ENCODE measurements at places on chromosomes 12 and 14.
A peak's percentile ranks its signal among the peaks of the same experiment; 100 is the strongest.

- DNase-seq: no peak
These were observed 257.9 kb upstream of the FOXN3 start for GRCh38 chr14:89674936-89675335.

DNA sequence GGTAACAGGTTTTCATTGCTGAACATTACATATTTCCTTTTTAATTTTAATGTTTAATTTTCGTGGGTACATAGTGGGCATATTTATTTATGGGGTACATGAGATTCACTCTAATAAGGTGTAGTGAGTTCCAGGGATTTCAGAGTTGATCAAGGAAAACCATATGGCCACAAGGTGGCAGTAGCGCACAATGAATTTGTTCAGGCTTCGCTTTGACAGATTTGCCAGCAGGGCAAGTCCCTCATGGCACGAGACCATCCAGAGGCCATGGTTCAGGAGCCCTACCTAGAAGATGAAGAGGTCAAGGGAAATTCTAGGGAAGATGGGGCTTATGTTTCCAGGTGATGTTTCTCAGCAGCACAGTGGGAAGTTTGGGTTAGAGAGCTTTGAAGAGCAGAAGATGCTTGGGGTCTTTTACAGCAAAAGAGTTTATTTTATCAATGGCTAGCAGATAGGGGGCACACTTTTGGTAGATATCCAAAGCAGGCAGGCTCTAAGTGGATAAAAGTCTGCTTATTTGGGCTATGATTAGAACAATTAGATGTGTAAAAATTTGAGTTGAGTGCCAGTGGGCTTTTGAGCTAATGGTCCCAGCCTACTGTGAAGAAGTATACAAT, 1004.4 kb downstream of the AACS start:
- no peak for DNase-seq

DNA sequence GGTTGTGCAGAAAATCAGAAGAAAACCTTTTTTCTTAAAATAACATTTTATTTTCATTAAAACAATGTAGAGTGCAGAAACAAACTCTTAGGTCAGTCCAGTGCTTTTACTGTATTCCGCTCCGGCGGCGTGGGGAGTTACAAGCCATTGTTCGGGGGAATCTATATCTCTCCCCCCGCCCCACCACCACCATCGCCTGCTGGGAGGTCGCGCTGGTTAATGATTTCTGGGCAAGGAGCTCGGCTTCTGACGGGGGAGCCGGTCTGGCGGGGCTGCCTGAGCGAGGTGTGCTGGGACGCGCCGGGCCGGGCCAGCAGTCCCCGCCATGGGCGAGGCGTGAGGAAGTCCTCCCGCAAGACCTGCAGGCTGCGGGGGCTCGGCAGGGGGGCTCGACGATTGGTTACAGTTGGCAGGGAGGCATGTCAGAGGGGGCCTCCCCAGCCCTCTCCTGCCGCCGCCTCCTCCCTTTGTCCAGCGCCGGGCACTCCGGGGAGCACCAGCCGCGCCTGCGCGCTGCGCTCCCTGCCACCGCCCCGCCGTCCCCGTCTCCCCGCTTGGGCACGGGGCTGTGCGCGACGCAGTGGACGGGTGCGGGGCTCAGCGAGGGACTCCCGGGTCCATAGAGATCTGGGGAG, 1.0 kb upstream of the DUSP6 start:
- peak; percentile 11 for DNase-seq

GRCh38 chr12:12533238-12533829, 29.3 kb downstream of the DUSP16 start:
- no peak for DNase-seq

DNA sequence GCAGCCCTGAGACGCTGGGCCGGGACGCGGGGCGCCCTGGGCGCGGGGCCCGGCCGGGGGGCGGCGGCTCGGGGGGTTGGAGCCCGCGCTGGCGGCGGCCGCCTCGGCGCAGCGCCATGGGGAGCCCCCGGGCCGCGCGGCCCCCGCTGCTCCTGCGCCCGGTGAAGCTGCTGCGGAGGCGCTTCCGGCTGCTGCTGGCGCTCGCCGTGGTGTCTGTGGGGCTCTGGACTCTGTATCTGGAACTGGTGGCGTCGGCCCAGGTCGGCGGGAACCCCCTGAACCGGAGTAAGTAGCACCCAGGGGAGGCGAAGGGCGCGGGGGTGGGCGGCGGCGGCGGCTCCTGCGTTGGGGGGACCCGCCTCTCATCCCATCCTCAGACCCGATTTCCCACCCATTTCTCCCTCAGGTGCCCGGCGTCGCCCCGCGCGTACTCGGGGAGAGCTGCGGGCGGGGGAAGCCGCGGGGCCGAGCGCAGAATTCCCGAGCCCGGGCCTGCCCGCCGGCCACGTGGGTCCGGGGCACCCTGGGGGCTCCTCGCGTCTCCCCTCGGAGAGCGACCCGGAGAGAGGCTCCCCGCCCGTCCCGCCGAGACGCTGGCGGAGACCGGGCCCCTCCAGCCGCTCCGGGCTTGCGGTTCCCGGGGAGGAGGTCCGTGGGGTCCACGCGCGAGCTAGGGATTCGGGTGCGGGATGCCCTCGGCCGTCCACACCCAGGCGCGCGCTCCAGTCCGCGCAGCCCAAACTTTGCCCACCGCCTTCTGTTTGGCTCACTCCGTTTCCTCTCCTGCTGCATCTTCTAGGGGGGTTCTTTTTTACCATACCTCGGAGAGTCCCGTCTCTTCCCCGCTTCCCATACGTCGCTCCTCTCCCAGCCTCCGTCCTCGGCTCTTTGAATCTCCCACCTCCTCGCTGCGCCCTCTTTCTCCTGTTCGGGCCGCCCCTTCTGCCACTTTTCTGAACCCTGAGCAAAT, 807 bp downstream of the B4GALNT3 start:
- peak; percentile 12 for DNase-seq

DNA sequence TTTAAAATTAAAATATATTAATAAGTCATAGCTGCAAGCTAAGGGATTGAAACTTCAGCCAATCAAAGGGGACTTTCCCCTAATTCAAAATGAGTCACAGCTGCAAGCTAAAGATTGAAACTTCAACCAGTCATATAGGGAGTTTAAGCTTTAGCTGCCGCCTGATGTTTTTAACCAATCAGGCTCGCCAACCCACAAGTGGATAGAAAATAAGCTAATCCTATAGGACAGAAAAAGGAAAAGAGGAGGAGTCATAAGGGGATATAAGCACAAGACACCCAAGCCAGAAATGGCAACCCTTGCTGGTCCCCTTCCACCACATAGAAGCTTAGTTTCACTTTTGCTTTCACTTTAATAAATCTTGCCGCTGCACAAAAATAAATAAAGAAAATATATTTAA, 1154.6 kb downstream of the GALC start:
- DNase-seq: no peak

DNA sequence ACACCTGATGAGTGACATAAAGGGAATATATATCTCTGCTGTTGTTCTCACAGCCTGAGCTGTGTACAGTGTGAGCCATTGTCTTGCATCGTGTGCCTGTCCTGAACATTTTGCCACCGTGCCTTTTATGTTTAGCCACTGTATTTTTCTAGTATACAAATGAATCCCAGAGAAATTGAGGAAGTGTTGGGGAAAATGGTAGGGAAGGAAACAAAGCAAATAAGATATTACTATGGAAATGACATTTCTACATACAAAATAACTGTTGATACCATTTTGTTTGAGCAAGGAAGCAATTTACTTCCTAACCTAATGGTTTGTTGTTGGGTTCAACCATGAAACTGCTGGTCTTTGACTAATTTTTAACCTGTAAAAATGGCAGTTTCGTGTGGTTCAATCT, 5.5 kb downstream of the PSMA6 start:
- no peak for DNase-seq

DNA sequence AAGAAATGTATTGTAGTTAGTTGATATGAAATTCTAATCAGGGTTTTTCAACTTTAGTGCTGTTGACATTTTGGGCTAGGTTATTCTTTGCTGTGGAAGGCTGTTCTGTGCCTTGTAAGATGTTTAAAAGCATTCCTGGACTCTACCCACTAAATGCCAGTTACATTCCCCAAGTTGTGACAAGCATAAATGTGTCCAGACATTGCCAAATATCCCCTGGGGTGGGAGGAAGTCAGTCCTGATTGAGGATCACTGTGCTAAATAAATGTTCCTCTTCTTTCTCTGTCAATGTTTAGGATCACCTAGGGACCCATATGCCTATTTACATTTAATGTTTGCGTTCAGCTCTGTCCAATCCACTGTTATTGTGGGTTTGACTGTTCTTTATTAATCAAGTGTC, 268.3 kb downstream of the TMTC2 start:
- DNase-seq: no peak

GRCh38 chr14:38208618-38209562, 1.2 kb downstream of the SSTR1 start:
- no peak for DNase-seq

GRCh38 chr14:29016050-29016900, 249.7 kb downstream of the FOXG1 start:
- DNase-seq: no peak

DNA sequence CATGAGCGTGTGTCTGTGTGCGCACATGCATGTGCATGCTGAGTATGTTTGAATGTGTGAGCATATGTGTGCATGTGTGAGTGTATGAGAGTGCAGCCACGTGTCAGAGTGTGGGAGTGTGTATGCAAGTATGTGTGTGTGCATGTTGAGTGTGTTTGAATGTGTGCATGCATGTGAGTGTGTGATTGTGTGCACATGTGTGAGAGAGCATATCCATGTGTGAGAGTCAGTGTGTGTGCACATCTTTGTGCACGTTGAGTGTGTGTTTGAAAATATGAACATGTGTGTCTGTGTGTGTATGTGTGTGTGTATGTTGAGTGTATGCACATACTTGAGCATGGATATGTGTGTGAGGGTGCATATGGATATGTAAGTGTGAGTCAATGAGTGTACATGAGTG, 730.8 kb downstream of the VRK1 start:
- DNase-seq: no peak

DNA sequence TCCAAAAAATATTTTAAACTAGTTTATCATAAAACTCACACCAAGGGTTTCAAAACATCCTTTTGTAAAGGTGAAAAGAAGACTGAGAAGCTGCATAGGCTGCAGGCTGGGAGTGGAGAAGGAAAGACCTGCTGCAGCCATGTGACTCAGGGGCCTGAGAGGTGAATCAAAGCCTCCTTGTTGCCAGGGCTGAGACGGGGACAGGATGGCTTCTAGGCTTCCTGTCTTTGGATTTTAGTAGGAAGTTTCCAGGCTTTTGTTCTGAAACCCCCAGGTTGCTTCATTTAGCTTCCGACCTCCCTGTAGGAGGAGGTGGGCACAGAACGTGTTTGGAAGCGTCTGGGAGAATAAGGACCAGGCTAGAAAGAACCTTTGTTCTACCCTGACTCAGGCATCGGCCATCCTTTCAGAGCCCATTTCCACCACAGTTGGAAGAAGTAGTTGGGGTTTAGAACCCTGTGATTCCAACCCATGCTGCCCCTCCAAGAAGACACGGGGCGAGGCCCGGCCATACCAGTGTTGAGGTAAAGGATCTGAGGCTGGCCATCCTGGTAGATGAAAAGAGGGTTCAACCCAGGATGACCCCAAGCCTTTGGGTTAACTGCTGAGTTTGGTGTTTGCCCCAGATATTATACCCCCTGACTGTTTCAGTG, 122.4 kb downstream of the SLC25A47 start:
- DNase-seq: no peak

DNA sequence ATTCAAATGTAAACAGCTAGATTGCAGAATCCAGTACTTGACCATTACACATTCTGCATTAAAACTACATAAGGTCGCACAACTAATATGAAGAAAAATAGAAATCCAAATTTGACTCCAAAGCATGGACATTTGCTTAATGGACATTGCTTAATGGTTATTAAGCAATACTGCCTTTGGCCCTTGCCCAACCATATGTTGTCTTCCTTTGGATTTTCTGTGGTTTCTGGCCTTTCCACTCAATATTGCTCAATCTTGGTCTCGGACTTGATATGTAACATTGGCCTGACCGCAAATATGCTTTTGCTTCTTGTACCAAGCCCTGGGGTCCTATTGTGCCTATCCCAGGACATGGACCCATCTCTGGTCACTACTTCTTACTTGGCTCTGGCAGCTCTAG, 67.2 kb downstream of the PTPRR start:
- no peak for DNase-seq

DNA sequence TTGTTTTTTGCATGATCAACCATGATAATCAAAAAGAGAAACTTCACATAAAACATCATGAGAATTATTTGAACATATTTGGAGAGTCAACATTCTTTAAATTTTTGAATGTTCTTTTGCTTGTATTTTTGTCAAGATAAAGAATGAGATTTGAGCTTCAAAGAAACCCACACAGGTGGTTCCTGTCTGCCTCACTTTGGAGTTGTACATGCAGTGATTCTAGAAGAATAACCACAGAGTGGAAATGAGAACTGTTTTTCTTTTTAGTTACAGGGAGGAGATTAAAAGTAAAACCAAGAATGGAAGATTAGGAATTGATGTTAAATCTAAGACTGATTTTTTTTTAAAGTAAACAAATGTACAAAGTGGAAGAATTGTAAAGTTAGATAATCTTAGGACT, 2.3 kb upstream of the ZNF705A start:
- no peak for DNase-seq

- no peak for DNase-seq
These were observed 150.2 kb upstream of the CLEC14A start for GRCh38 chr14:38405851-38406635.

GRCh38 chr12:26845057-26845666, 12.2 kb upstream of the ITPR2 start:
- peak; percentile 23 for DNase-seq

DNA sequence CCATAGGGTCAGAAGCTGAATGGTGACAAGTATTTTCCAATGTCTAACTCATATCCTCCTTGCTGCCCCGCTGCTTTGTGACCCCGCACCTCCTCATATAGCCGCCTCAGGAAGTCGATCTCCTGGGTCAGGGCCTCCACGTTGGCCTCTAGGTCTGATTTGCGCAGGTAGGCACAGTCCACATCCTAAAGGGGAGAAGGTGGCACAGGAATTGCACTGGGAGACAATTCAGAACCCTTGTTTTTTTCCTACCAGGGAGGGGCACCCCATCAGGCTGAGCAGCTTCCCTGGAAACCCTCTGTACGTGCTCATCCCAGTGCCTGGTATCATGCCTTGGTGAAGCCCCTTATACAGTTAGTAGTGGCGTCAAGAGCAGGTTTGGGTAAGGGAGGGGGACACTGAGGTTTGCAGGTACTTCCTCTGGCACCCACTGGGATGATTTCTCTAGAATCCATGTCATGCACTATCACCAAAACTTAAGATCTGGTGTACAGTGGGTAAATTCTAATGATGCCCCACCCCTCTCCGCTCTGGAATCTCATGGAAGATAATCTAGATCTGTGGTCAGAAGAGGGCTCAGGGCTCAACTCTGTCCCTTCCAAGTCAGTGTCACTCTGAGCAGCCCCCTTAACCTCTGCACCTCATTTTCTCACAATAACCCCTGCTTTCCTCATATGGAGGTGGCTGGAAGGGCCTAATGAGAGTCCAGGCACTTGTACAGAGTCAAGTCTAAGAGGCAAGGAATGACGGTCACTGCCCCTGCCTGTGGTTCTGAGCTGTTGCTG, 20.1 kb upstream of the KRT86 start:
- no peak for DNase-seq
